ENCODE measurements at places on chromosomes 3 and 15. TPM values are rescaled to one million over a fixed set of nuclear protein-coding genes. Genes with fewer than 3 reads are reported as not detected.

The CD276 gene
- 5.1 TPM for total RNA-seq

The USP19 gene
- total RNA-seq = 71.7 TPM

The FBN1 gene
- total RNA-seq = 1.1 TPM

The TARS3 gene
- 29.1 TPM for total RNA-seq

The PLS1 gene
- 5.0 TPM for total RNA-seq

Measured in T-helper 1 cell treated with Interleukin-12 subunit alpha and Interleukin-12 subunit beta and Interleukin-4 antibody, amounts not matched to agents 30 ng/mL and 1 ng/mL, for 36 hours (primary cell).